ENCODE measurements at places on chromosomes 7 and 10.

DNA sequence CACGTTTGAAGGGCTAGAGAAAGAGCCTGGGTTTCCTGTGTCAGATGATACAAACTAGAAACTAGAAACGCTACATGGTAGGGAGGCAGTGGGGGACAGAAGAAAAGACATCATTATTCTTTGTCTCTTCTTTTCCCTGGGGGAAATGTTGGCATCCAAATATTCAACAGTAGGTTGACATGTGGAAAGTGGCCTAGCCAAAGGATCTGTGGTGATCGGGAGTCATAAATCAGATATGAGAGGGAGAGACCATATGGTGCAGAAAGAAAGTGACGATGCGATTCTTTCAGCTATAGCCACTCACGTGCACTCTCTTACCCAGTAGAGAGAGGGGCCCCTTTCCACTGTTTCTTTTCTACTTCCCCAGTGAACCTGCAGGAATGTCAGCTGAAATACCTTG, 964.7 kb downstream of the LRMDA start:
- DNase-seq = no peak

DNA sequence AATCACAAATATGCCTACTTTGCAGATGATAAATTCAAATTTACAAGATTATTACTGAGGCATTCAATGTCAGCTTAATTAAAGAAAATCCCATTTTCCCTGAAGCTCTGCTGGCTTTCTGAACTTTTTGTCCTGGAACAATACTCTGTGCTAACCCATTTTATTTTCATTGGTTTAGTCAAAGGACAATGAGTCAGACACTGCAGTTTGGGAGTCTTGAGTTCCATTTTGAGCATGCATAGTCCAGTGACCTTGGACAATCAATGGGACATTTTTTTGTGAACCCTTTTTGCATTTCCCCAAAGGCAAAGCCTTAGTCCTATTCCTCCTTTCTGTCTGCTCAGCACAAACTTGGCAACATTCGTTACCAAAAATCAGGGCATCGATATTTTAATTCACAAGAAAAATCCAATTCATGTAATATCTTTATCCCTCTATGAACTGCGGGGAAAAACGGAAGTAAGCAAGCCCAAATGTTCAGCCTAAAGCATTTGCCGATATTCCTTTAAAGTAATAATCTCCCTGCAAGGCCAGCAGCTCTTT, 339.8 kb downstream of the RNLS start:
- DNase-seq = no peak

DNA sequence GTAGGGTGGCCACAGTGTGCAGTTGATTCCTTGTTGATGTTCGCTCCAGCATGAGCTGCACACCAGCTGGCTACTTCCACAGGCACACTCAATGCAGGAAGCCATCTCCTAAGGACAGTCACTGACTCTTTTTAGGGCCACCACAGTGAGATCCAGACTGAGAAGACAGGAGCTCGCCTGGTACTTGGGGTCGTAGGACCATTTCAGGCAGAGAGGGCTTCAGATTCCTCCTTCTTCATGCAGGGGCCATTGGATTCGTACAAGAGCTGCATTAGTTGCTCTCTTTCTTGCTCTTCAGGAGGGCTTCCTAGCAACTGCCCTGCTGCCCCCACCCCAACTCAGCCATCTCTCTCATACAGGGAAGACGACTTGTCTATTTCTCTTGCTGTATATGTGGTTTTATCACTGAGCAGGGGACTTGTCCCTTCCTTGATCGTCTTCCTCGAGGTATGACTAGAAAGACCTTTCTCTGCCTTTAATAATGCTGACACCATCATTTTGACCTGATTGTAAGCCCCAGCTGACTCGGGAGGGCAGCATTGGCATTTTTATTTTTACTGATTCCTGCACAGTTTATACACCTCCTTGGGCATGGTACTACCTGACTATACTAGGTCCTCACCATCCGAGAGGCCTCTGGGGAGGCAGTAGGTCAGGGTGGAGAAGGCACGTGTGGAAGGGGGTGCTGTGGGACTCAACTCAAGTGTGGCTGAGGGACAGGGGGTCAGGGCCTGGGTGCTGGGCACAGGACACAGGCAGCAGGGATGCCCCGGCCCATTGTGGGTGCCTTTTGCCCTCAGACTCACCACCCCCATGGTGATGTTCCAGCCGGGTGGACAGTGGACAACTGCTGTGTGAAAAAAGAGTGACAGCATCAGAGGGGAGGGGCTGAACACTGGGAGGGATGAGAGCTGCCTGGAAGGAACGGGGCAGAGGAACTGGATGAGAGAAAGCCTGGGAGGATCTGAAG, 136.7 kb upstream of the ZNF746 start:
- DNase-seq = no peak

GRCh38 chr7:158710651-158711102, 6.1 kb upstream of the NCAPG2 start:
- no peak for DNase-seq

DNA sequence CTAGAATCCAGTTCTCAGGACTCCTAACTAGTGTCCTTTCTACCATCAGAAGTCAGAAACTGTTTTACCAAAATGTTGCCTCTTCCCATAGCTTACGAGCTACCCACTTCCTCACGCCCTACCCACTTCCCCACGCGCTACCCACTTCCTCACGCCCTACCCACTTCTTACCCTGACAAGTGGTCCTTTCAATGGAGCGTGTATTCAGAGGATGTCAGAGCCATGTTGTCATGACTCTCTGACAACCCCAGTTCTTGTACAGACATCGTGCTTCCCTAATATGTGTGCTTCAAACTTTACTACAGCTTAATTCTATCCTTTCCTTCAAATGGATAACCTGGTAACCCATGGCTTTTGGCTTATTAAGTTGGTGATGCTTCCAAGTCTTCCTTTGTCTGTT, 84.8 kb upstream of the PHF14 start:
- DNase-seq = no peak

DNA sequence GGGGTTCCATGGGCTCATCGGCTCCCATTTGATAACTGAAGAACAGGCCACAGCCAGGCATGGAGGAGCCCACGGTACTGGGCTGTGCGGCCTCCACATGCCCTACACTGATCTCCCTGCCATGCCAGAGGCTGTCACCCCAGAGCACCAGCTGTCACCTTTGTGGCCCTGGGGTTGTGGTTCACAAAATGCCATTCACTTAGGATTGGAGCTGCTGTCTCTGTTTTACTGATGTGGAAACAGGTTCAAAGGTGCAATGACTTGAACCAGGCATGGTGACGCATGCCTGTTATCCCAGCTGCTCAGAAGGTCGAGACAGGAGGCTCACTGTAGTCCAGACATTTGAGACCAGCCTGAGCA, 4.3 kb upstream of the UPK3B start:
- DNase-seq = no peak

DNA sequence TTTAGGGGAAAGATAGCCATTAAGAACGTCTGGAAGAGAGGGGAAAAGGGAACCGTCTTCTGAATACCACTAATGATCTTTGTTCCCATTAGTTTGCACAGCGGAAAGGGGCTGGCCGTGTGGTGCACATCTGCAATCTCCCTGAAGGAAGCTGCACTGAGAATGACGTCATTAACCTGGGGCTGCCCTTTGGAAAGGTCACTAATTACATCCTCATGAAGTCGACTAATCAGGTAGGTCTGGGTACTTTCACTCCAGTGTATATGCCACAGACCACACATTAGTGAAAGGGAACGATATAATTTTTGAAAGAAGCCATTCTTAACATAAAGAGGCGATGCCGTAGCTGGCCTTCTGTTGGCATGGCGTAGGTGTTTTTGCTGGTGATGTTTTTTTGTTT, 74.3 kb upstream of the PDCD4 start:
- DNase-seq = no peak

DNA sequence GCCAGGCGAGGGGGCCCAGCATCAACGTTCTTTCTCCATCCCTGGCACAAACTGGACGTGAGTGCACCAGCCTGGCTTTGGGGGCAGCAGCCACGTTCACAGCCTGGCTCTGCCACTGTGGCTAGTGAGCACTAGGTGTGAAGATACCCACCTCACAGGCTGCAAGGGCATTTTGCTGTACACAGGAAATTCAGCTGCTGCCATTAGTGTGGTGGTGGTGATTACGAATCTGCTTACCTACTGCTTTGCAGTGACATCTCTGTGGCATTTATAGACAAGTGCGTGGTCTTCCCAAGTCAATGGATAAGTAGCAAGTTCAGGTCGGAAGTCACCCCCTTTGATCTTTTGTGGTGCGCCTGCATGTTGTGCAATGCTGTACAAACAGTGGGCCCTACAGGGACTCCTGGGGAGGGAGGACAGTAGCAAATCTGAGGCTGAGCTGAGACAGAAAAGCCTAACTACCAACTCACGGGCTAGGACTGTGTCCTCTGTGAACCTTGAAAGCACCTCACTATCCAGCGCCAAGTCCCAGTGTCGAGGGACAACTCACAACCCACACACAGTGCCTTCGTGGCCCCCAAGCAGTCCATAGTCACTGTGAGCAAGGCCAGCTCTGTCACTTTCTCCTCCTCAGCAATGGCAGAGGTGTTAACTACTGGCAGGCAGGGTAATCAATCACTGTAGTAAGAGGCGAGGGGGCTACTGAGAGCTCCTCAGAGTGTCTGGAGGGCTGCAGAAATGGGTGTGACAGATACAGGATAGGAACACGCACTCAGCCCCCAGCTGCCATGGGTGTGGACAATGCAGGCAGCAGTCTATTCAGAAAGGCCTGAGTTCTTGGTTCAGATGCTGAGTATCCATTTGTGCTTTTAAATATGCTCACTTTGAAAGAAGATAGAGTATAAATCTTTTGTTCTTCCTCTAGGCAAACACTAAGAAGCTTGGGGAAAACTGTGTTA, 17.0 kb upstream of the MMP21 start:
- no peak for DNase-seq

DNA sequence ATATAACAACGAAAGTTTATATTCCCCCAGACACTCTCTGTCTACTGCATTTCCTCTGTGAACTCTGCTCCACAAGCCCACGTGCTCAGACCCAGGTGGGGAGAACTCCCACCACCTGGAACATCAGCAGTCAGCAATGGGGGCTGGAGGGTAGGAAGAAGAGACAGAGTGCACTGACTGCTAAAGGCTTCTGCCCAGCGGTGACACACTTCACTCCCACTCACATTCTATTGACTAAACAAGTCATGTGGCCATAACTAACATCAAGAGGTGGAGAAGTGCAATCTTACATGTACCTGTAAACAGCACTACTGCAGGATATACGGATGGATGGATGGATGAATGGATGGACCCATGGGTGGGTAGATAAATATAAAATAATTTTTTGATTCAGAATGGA, 122.2 kb downstream of the MPP7 start:
- no peak for DNase-seq

All from stimulated activated CD4-positive, alpha-beta T cell treated with anti-CD3 and anti-CD28 coated beads, Interleukin-2, amount 100 ng/mL, for 48 hours (primary cell).